ENCODE measurements at places on chromosomes 1 and 21.

- DNase-seq, result peak; percentile 85
These were observed 41.7 kb downstream of the PRKCZ start for GRCh38 chr1:2091611-2092604.

DNA sequence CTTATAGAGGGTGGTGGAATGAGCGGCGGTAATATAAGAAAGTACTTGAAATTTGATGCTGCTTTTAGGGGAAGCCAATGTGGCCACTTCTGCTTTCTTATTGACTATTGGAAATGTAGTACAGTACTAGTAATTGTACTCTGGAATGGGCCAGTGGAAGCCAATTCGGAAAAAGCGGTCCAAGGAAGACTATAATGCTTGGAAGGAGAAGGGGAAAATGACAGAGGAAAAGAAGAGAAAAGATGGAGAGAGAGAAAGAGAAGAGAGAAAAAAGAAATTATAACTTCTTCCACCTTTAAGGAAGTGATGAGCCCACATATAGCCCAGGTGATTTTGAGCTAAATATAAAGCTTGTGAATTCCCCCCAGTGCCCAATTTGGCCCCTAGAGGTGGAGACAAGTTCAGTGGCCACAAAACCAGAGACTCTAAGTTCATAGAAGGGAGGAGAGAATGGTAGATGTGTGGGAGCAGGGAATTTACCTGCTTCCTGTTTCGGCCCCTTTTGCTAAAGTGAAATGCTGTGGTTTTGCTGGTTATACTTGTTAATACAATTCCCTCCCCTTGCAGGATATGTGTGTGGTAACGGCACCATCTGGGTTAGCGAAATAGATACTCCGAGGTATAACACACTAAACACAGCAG is 35.7 kb upstream of the DUSP10 start:
- no peak for DNase-seq

GRCh38 chr1:186142159-186142558 is 232.9 kb downstream of the TPR start:
- no peak for DNase-seq

DNA sequence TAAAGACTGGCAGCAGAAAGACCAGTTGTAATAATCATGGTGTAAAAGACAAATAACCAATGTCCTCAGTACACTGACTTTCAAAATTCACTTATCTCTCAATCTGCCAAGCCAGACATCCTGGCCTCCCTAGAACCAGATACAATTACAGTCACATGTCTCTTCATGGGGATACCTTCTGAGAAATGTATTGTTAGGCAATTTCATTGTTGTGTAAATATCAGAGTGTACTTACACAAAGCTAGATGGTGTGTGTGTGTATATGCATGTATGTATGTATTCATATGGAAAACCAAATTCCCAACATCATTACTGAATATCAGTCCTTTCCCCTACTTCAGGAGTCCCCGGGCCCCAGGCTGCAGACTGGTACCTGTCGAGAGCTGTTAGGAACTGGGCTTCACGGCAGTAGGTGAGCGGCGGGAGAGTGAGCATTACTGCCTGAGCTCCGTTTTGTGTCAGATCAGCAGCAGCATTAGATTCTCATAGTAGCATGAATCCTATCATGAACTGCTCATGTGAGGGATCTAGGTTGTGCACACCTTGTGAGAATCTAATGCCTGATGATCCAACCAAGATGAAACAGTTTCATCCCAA is 65.3 kb upstream of the ZNF326 start:
- DNase-seq, result peak; percentile 57

GRCh38 chr21:45405271-45405818 is 380 bp downstream of the COL18A1 start:
- DNase-seq, result peak; percentile 63

GRCh38 chr1:225772848-225773247 is 4.8 kb upstream of the SRP9 start:
- DNase-seq, result no peak

DNA sequence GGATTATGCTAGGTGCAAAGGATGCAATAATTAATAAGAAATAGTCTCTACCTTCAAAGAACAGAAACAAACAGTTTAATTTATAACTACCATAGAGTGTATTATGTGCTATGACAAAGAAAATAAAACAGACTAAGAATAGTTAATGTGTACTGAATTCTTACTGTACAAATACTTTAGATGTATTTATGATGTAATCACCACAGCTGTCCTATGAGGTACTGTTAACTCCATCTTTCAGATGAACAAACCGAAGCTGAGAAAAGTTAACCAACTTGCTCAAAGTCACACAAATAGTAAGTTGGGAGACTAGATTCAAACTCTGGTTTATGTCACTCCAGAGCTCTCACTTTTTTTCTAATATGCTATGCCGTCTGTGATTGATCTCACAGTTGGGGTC is 77.0 kb upstream of the FGGY start:
- no peak for DNase-seq

- no peak for DNase-seq
These were observed 25.0 kb downstream of the SASS6 start for GRCh38 chr1:100107696-100108095.

DNA sequence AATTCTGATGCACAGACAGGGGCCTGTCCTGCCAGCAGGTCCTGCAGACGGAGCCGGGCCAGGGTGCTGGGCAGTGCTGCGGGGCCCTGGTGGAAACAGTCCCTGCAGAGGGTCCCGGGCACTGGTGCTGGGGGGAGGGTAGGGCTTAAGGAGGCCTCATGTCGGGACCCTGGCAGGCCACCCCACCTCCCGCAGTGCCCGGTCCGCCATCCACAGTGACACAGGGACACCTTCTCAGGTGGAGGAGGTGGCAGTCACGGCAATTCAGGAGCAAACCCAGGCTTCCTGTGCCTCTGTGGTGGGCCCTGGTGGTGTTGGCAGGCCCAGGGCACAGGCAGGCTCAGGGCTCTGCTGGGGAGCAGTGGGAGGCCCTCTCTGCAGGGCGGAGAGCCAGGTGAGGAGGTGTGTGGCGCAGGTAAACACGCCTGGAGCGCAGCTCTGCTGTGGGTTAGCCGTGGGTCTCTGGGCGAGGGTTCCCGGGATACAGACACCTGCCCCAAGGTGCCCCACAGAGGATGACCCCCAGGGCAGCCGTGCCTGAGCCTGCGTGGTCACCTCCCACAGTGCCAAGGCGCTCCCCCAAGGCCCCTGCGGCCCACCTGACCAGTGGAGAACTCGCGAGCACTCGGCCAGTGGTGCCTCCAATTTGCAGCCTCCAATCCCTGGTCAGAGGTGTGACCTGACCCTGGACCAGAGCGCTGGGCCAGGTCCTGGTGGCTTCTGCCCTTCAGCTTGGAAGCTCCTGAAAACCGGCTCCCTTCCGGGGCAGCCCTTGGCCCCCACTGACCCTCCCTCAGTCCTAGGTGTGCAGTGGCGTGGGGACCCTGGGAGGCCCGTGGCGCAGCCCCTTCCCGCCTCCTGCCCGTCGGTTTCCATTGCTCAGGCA is 19.2 kb downstream of the COL18A1 start:
- DNase-seq, result no peak

DNA sequence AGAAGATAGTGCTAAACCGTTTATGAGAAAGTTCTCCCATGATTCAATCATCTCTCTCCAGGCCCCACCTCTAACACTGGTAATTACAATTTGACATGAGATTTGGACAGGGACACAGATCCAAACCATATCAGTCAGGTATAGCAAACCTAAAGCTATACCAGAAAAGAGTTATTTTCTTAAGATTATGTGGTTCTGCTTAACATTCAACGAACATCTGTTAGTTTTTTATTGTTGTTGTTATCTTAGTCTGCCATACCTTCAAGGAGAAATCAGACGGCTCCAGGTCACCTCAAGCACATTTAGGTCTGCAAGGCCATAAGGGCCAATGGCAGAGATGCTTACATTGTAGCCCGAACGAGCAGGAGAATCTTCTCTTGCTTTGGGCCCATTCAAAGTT is 89.5 kb upstream of the ETV3 start:
- no peak for DNase-seq

GRCh38 chr1:57724535-57724934 is 300.7 kb upstream of the DAB1 start:
- DNase-seq, result no peak

GRCh38 chr1:184941410-184941733 is 32.9 kb downstream of the NIBAN1 start:
- DNase-seq, result no peak

- DNase-seq, result no peak
These were observed 56.5 kb upstream of the SELENON start for GRCh38 chr1:25743164-25744139.
